ENCODE measurements at places on chromosomes 12 and 14.

GRCh38 chr12:109625131-109625559 is 51.6 kb downstream of the MVK start:
- no peak overlapping the region for H3K4me3 ChIP-seq
- peaks cover 2% of the 10 kb centered on the region for H3K27me3 ChIP-seq
- no peaks in the 10 kb centered on the region for H3K4me1 ChIP-seq
- DNase-seq: no peak

DNA sequence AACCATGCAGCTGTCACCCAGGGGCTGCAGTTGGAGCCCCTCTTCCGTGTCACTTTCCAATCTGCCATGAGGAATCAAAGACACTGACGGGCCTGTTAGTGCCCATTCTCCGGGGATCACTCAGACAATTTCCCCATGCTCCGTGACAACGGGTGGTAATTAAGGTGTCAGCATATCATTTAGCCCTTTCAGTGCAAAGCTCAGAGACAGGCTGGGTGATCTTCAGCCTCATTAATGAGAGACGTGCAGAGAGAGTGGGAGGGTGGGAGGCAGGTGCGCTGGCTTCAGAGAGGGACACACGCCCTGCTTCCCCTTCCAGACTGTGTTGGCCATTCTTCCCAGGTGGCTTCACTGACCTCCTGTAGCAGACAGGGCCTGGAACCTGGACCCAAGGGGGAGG is 58.7 kb downstream of the MVK start:
- H3K36me3 ChIP-seq: no peaks in the 10 kb centered on the region
- H3K27me3 ChIP-seq: peaks cover 18% of the 10 kb centered on the region
- H3K27ac ChIP-seq: no peak overlapping the region

- H3K36me3 ChIP-seq: no peaks in the 10 kb centered on the region
- H3K4me1 ChIP-seq: peaks cover 4% of the 10 kb centered on the region
- no peaks in the 10 kb centered on the region for H3K27me3 ChIP-seq
- H3K4me3 ChIP-seq: no peak overlapping the region
- no peak overlapping the region for H3K27ac ChIP-seq
Measured at GRCh38 chr12:66633676-66634075, 45.2 kb downstream of the GRIP1 start.

GRCh38 chr12:118120579-118121363 is 15.2 kb upstream of the PEBP1 start:
- no peaks in the 10 kb centered on the region for H3K36me3 ChIP-seq
- peak; percentile 83 for DNase-seq
- peaks cover 10% of the 10 kb centered on the region for H3K4me1 ChIP-seq
- H3K27me3 ChIP-seq: no peaks in the 10 kb centered on the region
- peak overlapping the region; percentile 70 for H3K27ac ChIP-seq

DNA sequence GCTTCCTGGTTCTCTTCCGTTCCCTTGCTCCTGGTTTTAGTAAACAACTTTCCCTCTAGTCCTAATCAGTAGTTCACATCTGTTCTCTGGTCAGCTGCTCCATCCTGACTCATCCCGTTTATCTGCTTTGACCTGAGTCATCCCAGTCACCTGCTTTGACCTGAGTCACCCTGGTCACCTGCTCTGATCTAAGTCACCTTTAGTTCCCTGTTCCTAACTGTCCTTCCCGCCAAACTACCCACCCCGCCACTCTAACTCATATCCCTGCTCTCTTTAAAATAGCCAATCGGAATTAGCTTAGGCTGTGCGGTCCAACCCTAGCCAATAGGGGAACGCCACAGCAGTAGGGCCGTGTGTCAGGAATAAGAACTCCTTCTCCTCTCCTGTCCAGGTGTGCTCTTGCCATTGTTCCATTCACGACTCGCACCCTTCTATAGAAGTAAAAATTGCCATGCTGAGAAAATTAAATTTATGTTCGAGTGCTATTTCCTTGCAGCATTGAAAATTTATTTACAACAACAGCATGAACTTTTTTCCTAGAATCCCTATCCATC is 3.1 kb upstream of the ANKRD33 start:
- H3K27ac ChIP-seq: no peak overlapping the region
- H3K4me1 ChIP-seq: peaks cover 11% of the 10 kb centered on the region
- H3K4me3 ChIP-seq: no peak overlapping the region
- DNase-seq: peak; percentile 6
- no peaks in the 10 kb centered on the region for H3K36me3 ChIP-seq
- peaks cover 4% of the 10 kb centered on the region for H3K27me3 ChIP-seq

GRCh38 chr12:87441511-87441910 is 587.7 kb downstream of the C12orf50 start:
- H3K4me1 ChIP-seq: no peaks in the 10 kb centered on the region
- no peak for DNase-seq
- no peaks in the 10 kb centered on the region for H3K36me3 ChIP-seq
- no peak overlapping the region for H3K4me3 ChIP-seq
- H3K27me3 ChIP-seq: no peaks in the 10 kb centered on the region

- H3K4me1 ChIP-seq: peaks cover 3% of the 10 kb centered on the region
- no peaks in the 10 kb centered on the region for H3K36me3 ChIP-seq
- DNase-seq: peak; percentile 70
- peaks cover 4% of the 10 kb centered on the region for H3K27me3 ChIP-seq
Measured at GRCh38 chr12:22340143-22340542, 5.6 kb upstream of the ST8SIA1 start.

DNA sequence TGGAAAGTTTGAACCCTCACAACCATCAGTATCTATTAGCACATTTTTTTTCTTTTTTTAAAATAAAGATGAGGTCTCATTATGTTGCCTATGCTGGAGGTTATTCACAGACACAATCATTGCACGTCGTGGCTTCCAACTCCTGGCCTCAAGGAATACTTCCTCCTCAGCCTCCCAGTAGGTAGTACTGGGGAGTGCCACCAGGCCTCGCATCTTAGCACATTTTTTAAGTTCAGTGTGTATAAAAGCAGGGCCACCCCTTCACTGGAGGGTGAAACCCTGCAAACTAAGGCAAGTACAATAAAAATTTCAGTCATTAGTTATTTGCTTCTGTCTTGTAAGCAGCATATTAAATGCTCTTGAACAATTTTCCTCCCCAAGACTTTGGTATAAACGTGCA is 114.2 kb upstream of the SINHCAF start:
- no peaks in the 10 kb centered on the region for H3K27me3 ChIP-seq
- no peak overlapping the region for H3K27ac ChIP-seq
- H3K4me3 ChIP-seq: no peak overlapping the region
- no peak for DNase-seq
- H3K4me1 ChIP-seq: no peaks in the 10 kb centered on the region

- no peaks in the 10 kb centered on the region for H3K36me3 ChIP-seq
- no peak overlapping the region for H3K4me3 ChIP-seq
- H3K27ac ChIP-seq: no peak overlapping the region
- DNase-seq: no peak
- H3K4me1 ChIP-seq: no peaks in the 10 kb centered on the region
Measured at GRCh38 chr12:13740149-13740545, 241.3 kb downstream of the GRIN2B start.

GRCh38 chr12:98893126-98893674 is 248.1 kb downstream of the APAF1 start:
- peaks cover 37% of the 10 kb centered on the region for H3K27me3 ChIP-seq
- no peak for DNase-seq
- H3K4me1 ChIP-seq: no peaks in the 10 kb centered on the region
- H3K4me3 ChIP-seq: no peak overlapping the region
- H3K27ac ChIP-seq: no peak overlapping the region
- no peaks in the 10 kb centered on the region for H3K36me3 ChIP-seq

- H3K4me1 ChIP-seq: no peaks in the 10 kb centered on the region
- H3K36me3 ChIP-seq: no peaks in the 10 kb centered on the region
- no peaks in the 10 kb centered on the region for H3K27me3 ChIP-seq
Measured at GRCh38 chr12:11959117-11959823, 111.5 kb upstream of the BCL2L14 start.

- no peaks in the 10 kb centered on the region for H3K27me3 ChIP-seq
- H3K36me3 ChIP-seq: no peaks in the 10 kb centered on the region
- DNase-seq: no peak
- no peaks in the 10 kb centered on the region for H3K4me1 ChIP-seq
- H3K27ac ChIP-seq: no peak overlapping the region
- H3K4me3 ChIP-seq: no peak overlapping the region
Measured at GRCh38 chr14:105666420-105666819, 140.0 kb downstream of the TMEM121 start.

DNA sequence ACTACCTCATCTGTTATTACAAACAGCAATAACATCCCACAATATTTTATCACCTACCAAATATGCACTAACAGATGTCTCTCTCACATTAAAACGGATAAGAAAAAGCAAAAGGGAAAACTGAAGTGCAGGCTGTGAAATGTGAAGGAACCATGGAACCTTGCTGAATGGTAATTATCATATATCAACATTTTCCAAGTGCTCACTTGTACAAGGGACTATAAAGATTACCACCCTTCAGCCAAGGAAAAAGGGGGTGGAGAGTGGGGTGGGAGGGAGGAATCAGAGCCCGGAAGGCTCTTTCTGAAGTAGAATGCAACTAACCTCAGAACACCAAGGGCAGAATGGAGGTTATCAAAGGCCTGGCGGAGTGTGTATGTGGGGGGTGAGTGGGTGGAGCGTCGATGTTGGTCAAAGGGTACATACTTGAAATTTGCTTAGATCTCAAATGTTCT is 1.2 kb downstream of the SNX6 start:
- H3K36me3 ChIP-seq: no peaks in the 10 kb centered on the region
- H3K4me3 ChIP-seq: peak overlapping the region; percentile 97
- no peaks in the 10 kb centered on the region for H3K27me3 ChIP-seq
- H3K27ac ChIP-seq: no peak overlapping the region
- no peak for DNase-seq

DNA sequence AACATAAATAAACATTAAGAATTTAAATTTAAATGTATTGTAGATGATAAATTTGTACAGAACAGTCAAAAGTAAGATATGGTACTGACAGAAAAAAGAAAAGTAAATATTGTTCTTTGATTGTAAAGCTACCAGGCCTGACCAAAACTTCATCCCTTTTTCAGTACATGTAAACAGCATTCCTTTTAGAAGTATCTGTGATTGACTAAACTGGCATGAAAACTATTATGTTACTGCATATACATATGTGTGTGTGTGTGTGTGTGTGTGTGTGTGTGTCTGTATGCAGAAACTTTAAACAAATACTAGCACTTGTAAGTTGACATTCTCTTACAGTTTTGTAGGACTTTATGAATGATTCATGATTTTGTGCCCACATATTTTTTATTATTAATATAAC is 270.9 kb downstream of the C12orf50 start:
- H3K27ac ChIP-seq: no peak overlapping the region
- no peaks in the 10 kb centered on the region for H3K27me3 ChIP-seq

DNA sequence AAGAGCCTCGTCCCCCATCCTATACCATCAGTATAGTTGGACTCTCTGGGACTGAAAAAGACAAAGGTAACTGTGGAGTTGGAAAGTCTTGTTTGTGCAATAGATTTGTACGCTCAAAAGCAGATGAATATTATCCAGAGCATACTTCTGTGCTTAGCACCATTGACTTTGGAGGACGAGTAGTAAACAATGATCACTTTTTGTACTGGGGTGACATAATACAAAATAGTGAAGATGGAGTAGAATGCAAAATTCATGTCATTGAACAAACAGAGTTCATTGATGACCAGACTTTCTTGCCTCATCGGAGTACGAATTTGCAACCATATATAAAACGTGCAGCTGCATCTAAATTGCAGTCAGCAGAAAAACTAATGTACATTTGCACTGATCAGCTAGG is 13.6 kb downstream of the ARHGAP5 start:
- DNase-seq: no peak
- peaks cover 5% of the 10 kb centered on the region for H3K4me1 ChIP-seq
- no peaks in the 10 kb centered on the region for H3K27me3 ChIP-seq
- H3K4me3 ChIP-seq: no peak overlapping the region
- H3K36me3 ChIP-seq: peaks cover 12% of the 10 kb centered on the region
- no peak overlapping the region for H3K27ac ChIP-seq

- no peak overlapping the region for H3K4me3 ChIP-seq
- H3K4me1 ChIP-seq: no peaks in the 10 kb centered on the region
- no peak overlapping the region for H3K27ac ChIP-seq
- DNase-seq: no peak
Measured at GRCh38 chr14:61973981-61974380, 211.8 kb downstream of the SNAPC1 start.

DNA sequence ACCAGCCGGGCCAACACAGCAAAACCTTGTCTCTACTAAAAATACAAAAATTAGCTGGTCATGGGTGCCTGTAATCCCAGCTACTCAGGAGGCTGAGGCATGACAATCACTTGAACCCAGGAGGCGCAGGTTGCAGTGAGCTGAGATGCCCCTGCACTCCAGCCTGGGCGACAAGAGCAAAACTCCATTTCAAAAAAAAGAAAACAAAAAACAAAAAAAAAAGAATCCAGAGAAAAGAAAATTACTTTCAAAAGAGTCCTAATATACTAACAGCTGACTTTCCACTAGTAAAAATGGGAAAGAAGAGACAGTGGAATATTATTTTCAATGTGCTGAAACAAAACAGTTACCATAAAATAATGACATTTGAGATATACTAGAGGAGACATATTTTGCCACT is 8.3 kb upstream of the INSM2 start:
- no peaks in the 10 kb centered on the region for H3K4me1 ChIP-seq
- no peak for DNase-seq
- H3K4me3 ChIP-seq: no peak overlapping the region

- H3K4me3 ChIP-seq: no peak overlapping the region
- no peaks in the 10 kb centered on the region for H3K36me3 ChIP-seq
Measured at GRCh38 chr12:49231878-49232655, 32.8 kb upstream of the TUBA1C start.

DNA sequence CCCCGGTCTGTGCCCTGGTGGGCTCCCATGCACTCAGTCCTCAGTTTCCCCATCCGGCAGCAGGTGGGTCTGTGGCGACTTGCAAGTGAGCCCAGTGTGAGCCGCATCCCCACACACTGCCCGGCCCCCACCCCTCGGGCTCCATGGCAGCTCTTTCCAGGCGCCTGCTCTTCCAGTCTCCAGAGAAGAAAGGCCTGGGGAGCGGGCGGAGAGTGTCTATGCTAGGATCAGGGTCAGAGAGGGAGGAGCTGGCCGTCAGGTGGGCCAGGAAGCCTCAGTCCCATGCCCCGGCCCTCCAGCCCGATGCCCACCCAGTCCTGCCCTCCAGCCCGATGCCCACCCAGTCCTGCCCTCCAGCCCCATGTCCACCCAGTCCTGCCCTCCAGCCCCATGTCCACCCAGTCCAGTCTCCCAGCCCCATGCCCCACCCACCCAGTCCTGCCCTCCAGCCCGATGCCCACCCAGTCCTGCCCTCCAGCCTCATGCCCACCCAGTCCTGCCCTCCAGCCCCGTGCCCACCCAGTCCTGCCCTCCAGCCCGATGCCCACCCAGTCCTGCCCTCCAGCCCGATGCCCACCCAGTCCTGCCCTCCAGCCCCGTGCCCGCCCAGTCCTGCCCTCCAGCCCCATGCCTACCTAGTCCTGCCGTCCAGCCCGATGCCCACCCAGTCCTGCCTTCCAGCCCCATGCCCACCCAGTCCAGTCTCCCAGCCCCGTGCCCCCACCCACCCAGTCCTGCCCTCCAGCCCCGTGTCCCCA is 49.2 kb downstream of the FBRSL1 start:
- no peaks in the 10 kb centered on the region for H3K4me1 ChIP-seq
- no peak overlapping the region for H3K4me3 ChIP-seq
- H3K27ac ChIP-seq: no peak overlapping the region
- H3K36me3 ChIP-seq: no peaks in the 10 kb centered on the region

- H3K27ac ChIP-seq: no peak overlapping the region
- DNase-seq: no peak
- no peaks in the 10 kb centered on the region for H3K4me1 ChIP-seq
- no peaks in the 10 kb centered on the region for H3K36me3 ChIP-seq
- H3K4me3 ChIP-seq: no peak overlapping the region
Measured at GRCh38 chr12:24045816-24046257, 96.4 kb upstream of the SOX5 start.

- H3K27me3 ChIP-seq: no peaks in the 10 kb centered on the region
- H3K27ac ChIP-seq: peak overlapping the region; percentile 47
- no peak for DNase-seq
- H3K36me3 ChIP-seq: no peaks in the 10 kb centered on the region
- H3K4me1 ChIP-seq: no peaks in the 10 kb centered on the region
Measured at GRCh38 chr12:21551841-21552465, 25.9 kb downstream of the SPX start.

Measured in upper lobe of right lung (tissue), 1 donor.